ENCODE measurements at places on chromosomes 5 and 9.

DNA sequence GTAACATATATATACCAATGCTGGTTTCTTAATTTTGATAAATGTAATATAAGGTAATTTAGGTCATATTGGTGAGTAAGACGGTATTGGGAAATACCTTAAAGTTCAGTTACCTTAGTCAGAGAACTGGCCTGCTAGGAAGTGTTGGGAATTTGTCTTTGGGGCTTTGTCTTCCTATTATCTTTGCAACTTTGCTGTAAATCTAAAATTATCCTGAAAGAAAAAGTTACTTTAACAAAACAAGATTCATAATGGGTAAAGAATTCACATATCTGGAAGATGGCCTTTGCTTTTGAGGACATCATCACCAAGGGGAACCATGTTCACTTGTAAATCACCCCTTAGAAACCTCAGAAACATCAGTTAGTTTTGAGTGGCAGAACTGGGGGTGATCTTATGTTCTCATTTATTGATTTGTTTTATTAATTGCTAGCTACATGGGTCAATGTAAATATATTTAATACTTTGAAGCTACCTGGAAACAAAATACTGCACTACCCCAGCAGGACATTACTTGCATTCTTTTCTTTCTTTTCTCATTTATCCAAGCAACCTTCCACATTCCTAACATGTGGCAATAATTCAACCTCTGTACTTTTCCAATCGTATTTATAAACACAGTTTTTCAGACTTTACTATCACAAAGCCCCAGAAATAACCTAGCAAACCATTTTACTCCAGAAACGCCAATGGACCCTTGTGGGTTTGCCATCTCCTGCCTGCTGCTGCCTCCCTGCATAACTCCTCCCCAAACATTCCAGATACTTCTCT, 41.4 kb downstream of the GLIS3 start:
- DNase-seq, result no peak

DNA sequence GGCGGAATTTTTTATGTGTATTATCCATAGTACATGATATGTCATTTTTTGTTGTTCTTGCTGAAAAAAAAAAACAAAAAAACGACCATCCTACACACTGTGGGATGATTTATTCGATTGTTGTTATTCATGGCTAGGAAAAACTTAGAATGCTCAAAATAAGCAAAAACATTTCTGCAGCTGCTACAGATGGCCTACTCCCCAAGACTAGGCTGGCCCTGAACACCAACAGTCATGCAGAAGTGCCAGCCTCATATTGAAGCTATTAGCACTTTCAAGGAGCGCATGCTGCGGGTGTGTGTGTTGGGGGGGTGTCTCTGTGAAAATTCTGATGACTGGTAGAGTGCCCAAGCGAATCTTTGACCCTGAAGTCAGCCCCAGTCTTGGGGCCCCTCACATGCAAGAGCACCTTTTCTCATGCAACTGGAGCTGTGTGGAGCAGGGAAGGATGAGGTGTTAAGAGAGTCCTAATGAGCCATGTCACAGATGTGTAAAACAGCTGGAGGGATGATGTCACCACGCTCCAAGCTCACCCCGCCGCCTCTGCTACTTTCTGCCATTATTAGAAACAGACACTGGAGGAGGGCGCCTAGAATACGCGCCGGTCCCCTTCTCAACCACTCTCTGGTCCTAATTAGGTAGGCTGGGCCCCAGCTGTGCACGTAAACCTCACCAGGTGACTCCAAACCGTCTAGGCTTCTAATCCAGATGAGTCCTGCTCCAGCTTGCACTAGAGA, 61.0 kb upstream of the SMIM23 start:
- DNase-seq, result no peak

- no peak for DNase-seq
Observed at GRCh38 chr9:136577941-136578625, 32.2 kb upstream of the NOTCH1 start.

GRCh38 chr5:85656050-85656449, 961.7 kb upstream of the COX7C start:
- no peak for DNase-seq

GRCh38 chr5:2207416-2208238, 324.9 kb upstream of the IRX4 start:
- no peak for DNase-seq

DNA sequence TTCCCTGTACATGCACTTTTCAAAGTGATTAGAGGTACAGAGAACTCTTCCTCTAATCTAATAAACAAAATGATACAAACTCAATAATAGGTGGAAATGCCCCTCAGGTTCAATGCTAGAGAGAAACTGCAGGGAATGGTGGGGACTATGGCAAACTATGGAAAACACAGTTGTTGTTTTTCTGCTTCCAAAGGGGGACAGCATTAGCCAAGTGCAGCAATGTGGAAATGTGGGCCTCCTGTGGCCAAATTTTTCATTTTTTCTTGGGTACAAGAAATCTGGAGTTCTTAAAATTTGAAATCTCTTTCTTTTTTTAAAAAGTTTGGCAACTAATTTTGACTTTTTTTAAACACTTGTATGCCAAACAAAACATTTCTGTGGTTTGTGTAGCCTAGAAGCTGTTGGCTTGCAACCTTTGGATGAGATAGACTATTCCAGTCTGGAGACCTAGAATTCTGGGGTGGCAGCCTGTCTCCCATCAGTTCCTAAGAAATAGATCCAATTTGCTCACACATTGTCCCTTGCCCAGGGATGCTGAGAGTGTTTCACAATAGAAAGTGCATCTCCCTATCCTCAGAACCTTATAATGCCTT, 218.6 kb downstream of the PAPPA start:
- no peak for DNase-seq

GRCh38 chr5:56143373-56143714, 89.8 kb downstream of the ANKRD55 start:
- DNase-seq, result no peak

DNA sequence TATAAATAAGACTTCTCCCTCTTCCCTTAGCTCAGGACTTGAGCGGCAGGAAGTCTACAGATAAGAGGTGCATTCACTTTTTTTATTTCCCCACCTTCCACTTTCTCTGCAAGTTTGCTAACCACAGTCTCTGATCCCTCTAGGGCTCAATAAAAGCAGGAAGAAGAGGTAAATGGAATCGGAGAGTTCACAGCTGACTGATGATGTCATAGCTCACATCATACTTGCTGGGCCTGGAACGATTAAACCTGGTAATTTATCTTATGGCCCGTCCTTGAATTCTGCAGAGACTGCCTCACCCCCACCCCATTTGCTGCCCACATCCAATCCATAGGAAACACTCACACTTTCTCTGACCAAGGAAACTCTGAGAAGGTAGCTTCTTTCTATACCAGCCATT, 62.9 kb downstream of the DRD1 start:
- no peak for DNase-seq

DNA sequence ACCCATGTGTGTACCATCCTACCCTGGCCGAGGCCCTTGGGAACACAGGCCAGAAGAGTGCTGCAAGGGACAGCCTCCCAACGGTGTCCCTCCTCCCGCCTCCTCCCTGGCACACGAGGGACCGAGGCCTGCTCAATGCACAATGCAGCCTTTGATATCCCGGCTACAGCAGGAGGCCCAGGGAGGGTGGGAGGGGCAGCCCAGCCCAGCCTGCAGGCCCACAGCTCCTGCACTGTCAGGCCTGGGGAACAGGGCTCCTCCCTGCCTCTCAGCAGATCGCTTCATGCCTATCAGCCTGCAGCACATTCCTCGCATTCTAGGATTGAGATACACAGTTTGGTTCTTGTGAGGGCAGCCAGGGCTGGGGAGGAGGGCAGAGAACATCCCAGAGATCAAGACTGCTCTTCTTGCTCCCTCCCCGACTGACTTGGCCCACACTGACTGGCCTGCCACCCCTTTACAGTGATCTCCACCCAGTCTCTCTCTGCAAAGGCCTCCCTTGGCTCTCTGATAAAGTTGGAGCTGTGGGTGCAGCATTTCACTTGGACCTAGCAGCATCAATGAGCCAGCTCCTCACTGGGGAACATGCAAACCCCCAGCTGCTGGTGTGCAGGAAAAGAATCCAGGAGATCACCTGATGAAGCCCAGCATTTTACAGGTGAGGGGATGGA, at the start of gene SH3TC2:
TSS of gene SH3TC2 (minus strand) at position 46 of the 671 bp plus-strand sequence. CDS start at position 6, 40 bp downstream.
- no peak for DNase-seq

DNA sequence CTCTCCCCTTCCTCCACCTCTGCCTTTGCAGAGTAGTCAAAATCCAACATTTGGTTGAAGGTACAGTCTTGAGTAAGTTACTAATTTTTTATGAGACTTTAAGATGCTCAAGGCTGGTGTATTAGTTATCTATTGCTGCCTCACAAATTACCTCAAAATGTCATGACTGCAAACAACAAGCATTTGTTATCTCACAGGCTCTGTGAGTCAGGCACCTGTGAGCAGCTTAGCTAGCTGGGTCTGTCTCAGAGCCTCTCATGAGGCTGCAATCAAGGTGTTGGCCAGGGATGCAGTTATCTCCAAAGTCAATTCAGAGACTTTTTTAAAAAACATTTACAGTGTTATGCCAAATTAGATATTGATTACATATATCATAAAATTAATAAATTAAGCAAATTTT, 371.3 kb upstream of the RGMB start:
- DNase-seq, result no peak

DNA sequence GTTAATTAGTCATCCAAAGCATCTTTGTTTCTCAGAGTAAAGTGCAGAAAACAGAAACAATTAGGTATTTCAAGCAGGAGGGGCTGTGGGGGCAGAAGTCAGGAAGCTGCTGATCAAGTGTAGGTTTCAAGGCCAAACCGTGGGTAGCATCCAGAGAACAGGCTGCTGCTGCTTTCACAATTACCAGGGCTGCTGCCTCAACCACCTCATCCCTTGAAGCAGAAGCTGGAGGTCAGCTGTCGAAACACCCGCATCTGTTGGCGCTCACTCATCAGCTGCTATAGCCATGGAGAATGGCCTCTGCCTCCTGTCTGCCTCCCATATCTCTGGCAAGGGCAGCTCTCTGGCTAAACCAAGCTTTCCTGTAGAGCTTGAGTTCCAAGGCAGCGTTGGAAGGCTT, 122.9 kb upstream of the OSMR start:
- no peak for DNase-seq

DNA sequence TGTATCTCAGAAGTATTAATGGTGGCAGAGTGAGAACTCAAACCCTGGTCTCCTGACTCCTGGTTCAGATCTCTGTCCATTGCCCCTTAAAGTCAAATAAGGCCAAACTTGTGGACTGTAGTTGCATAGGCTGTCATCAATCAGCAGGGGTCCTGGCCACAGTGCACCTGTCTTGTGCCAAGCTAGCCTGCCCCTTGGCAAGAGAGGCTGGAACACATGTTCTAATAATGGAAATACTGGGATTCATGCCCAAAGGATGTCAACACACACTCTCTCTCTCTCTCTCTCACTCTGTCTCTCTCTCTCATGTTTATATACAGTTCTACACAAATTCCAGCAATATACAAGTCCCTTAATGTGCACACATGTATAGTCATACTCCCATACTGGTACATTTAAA, 44.3 kb downstream of the GLRA1 start:
- no peak for DNase-seq

DNA sequence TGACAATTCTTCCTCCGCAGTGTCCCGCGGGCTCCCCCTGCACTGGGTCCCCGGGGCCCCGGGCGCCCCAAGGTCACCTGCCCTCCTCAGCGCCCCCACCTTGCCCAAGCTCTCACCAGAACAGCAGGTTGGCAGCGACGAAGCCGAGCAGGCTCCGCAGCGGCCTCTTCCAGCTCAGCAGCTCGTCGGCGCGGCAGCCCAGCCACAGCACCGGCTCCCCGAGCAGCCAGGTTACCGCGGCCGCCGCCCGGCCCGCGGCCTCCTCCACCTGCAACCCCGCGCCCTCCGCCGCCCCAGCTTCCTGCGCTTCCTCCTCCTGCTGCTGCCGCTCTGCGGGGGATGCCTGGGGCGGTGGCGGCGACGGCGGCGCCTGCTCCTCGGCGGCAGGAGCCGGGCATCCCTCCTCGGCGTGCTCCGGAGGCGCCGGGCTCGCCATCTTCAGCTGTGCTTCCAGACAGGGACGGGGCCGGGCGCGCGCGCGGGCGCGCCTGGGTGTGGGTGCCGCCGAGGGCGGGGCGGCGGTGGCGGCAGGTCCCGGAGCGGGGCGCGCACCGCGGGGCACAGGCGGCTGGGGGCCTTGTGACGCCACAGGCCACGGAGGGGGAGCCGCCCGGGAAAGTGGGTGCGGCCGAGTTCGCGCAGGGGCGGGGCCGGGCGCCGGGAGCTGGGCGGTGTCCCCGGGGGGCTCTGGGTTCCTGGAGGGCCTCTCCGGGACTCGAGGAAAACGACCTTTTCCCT, at the start of gene RETREG1:
TSS of gene RETREG1 (minus strand) at position 462 of the 738 bp plus-strand sequence. CDS start at position 436, 26 bp downstream.
- peak; percentile 86 for DNase-seq

GRCh38 chr5:155091768-155092717, 78.5 kb downstream of the KIF4B start:
- no peak for DNase-seq

DNA sequence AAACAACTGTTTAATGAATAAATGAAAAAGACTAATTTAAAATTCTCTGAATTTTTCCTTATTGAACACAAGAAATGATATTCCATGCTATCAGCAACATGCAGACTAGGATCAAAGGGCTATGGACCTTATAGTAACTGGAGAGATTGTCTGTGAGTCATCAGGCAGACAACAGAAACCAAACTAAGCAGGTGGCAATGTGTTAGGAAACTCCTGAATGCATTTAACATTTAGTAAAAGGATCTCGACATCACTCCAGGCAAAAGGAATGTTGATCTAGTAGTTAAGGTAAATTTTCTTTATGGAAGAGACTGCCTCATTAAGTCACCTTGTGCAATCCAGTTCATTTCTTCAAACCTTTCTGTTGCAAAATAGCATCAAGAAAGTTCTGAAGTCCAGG, 58.4 kb downstream of the ARL15 start:
- DNase-seq, result no peak

- DNase-seq, result no peak
Observed at GRCh38 chr9:129362287-129363000, 184.4 kb upstream of the IER5L start.

- DNase-seq, result peak; percentile 50
Observed at GRCh38 chr5:132496631-132497487, 6.3 kb upstream of the IRF1 start.

DNA sequence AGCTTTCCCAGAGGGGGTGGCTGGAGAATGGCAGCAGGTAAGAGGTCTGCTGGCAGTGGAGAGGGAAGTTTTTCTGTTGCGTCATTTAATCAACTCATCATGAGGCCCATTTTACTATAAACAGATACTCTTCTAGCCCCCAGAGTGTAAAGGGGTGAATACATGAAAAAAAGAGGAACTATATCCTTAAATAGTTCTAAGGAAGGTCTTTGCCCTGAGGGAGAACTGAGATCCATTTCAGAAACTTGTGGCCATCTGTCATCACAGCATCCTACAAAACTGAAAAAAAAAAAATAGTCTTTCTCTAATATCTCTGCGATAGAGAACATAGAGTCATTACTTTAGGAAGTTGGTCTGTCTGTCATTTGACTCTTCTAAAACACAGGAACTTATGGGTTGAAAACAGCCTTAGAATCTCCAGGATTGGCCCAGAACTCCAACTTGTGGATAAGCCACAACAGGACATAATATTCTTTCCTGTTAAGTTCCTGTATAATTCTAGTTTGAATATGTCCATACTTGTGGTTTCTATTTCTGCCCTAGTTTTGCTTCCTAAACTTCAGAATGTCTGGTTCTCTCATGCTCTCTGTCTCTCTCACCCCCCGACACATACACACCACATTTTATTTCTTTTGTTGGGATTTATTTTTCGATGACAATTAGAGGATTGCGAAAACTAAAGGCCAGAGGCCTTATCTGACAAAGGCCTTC, 238.5 kb upstream of the PIK3R1 start:
- DNase-seq, result no peak
